Kidney tubule cell (primary cell): ENCODE measurements at places on chromosomes 6 and 20.
A peak's percentile ranks its signal among the peaks of the same experiment; 100 is the strongest.

DNA sequence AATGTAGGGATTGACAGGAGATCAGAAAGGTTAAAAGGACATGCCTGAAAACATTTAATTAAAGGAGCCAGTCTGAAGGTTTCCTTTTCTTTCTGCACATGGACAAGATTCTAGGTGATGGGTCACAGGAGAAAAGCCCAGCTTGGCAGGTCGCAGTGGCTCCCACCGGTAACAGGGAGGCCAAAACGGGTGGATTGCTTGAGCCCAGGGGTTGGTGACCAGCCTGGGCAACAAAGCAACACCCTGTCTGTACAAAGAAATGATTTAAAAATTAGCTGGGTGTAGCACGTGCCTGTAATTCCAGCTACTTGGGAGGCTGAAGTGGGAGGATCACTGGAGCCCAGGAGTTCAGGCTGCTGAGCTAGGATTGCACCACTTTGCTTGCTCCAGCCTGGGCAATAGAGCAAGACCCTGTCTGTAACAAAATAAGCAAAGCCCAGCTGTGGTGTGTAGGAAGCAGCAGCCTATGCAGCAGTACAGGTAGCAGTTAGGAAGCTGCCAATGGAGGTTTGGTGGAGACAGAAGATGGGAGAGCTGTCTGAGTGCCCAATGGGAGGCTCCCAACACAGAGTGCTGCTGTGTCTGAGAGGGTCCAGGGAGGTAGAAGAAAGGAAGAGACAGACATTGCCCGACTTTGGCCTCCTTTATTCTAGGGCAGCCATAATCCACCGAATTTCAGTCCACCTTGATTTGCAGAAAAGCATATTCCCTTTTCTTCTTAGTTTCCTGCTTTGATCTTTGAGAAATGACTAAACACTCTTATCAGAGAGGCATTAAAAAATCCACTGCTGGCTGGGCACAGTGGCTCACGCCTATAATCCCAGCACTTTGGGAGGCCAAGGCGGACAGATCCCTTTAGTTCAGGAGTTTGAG, 7.1 kb upstream of the AP5S1 start:
- DNase-seq = no peak

GRCh38 chr6:44722736-44723135, 335.2 kb downstream of the CDC5L start:
- DNase-seq = no peak

DNA sequence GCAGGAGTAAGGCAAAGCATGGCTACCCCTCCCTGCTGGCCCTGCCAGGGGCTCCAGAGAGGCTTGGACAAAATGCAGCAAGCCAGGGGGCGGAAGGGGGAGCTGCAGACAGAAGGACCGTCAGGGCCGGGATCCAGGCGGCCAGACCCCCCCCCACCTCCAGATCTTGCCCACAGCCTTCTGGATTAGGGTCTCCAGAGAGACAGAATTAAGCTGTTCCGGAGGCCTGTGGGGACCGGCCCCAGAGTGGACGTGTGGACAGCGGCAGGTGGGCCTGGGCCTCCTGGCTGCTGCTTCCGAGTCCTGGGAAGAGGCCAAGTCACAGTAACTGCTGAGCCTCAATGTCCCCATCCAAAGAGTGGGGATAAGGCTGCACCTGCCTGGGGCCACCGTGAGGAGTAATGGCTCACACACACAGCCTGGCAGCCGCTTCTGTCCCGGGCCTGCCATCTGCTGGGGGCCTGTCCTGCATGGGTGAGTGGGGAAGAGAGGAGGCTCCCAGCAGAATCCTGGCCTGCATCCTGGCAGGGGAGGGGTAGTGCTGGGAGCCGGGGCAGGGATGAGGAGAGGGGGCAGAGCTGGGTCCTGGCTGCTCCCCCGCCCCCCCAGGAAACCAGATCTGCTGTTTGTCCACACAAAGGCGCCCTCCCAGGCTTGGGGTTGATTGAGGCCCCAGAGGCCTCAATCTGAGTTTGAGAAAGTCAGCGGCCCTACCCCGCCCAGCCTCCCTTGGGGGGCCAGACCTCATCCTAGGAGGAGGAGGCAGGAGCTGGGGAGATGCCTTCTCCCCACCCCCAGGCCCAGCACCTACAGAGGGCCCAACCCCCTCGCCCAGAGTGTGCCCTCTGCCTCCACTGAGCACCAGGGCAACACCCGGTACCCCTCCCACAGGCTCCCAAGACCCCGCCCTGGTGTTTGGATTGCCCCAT, 3.9 kb downstream of the LAMA5 start:
- peak; percentile 54 for DNase-seq

DNA sequence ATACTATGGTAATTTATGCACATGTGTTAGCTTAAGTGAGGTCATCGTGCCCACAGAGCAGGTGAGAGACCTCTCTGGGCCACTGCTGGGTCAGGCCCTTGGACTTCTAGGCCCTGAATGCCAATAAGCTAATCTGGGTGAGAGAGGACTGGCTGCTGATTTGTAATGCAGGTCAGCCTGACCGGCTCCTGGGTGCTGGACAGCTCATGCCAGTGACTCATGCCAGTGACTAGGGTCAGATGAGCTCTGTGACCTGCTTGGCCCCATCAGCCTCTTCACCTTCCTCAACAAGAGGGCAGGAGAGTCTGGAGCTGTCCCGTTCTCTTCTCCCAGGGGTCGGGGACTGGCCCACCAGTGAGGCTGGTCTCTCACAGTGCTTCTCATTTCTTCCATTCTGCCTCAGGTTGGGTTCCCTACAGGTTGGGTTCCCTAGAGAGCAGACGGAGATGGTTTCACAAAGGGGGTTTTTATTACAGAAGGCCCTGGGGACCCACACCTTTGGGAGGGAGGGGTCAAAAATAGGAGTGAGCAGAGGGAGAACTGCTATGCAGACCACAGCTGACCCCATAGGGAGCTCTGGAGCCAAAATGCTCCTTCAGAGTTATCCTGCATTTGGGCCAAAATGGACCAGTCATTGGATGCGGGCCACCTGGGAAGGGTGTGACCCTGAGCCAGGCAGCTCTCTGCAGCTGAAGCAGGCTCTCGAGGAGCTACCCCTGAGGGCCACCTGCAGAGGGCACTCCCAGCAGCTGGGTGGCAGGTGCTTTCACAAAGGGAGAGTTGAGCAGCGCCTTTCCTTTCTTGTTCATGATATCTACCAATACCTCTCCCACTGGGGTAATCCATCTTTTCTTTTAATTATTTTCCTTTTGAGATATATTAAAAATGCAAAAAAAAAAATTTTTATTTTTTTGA, 2.2 kb upstream of the OXT start:
- DNase-seq = peak; percentile 83

DNA sequence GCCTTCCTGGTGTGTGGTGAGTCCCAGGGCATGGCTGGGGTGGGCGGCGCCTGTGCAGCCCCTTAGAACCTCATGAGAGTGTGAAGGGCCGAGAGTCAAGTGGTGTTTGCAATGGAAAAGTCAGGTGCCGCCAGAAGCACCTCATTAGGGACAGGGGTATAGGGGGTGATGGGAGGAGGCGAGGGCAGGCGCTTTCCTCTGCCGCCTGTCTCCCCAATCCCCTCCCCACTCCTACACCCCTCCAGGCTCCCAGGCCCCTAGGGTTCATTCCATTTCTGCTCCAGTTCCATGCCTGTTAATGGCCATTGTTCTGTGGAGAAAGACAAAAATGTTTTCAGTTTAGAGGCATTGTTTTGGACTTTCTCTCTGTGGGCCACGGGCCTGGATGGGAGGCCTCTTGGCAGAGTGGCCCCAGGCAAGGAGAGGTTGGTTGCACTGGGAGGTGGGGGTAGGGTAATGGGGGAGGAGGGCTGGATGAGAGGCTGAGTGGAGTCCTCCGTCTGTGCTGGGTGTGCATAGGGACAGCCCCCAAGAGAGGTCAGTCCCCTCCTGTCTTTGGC, 21.4 kb upstream of the SCUBE3 start:
- DNase-seq = no peak

DNA sequence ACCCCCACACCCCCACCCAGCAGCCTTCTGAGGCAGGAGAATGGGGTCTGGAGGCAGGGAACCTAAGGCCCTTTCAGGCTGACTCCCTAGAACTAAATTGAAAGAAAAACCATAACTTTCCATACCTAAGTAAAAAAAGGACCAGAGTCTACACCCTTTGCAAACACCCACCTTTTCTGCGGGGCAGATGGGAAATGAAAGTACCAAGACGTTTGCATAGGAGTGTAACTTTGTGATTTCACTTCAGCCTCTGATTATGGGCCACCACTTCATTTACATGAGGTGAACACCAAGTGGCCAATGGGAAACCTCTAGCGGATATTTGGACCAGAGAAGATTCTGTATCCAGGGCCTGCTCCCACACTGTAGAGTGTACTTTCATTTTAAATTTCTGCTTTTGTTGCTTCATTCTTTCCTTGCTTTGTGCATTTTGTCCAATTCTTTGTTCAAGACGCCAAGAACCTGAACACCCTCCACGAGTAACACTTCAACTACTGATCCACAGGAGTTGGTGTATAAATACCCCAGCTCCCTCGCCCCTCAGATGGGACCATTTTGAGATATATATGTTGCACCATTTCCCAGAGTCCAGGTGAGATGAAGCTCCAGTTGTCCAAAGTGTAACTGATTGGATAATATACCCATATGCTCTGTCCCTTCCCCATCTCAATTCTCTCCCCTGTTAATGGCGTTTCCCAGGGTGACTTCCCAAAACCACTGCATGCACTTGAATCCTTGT, 18.9 kb upstream of the SRSF6 start:
- no peak for DNase-seq

GRCh38 chr6:137282254-137282653, 63.1 kb upstream of the IFNGR1 start:
- DNase-seq = no peak

DNA sequence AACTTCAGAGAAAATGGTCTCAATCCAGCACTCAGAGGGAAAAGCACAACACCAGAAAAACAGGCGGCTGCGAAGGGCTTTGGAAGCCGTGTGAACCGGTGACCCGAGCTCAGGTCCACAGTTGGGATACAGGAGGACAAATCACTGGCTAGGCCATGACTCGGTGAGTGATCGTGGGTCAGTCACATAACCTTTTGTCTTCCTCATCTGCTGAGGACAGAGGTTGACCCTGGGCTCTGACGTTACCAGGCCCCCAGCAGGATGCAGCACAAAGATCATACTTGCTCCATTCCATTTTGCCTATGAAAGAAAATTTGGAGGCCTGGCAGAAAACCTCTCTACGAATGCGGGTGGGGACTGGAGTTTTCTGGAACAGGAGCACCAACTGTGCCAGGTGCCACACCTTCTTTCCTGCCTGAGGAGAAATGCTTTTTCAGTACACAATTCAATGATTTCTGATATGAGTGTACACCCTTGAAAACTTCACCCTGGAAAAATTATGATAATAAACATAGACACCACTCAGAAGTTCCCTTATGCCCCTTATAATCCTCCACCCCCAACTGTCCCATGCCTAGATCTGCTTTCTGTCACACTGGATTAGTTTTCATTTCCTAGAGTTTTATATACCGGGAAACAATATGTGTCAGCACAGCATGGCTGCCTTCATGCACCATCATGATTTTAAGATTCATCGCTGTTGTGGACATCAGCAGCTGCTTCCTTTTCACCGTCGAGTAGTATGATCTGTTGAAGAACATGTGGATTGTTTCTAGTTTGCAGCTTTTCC, 85.3 kb upstream of the RALGAPA2 start:
- no peak for DNase-seq

DNA sequence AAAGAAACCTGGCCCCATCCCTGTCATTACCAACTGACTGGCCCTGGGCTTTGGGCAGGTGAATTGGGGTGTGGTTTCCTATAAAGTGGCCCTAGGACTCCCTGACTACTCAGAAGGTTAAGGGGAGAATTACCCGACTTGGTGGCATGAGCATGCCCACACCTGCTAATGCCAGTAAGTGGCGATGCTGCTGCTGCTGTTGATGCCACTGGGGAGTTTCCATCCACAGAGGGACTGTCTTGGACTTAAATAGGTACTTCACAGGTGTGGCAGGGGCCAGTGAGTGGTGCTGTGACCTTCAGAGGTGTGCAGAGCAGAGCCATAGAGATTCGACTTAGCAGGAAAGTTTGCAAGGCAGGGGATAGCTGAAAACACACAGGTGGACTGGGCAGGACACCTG, 32.6 kb upstream of the MDFI start:
- DNase-seq = no peak

GRCh38 chr6:63572747-63573075, 431 bp downstream of the LOC128125822 start:
- no peak for DNase-seq

DNA sequence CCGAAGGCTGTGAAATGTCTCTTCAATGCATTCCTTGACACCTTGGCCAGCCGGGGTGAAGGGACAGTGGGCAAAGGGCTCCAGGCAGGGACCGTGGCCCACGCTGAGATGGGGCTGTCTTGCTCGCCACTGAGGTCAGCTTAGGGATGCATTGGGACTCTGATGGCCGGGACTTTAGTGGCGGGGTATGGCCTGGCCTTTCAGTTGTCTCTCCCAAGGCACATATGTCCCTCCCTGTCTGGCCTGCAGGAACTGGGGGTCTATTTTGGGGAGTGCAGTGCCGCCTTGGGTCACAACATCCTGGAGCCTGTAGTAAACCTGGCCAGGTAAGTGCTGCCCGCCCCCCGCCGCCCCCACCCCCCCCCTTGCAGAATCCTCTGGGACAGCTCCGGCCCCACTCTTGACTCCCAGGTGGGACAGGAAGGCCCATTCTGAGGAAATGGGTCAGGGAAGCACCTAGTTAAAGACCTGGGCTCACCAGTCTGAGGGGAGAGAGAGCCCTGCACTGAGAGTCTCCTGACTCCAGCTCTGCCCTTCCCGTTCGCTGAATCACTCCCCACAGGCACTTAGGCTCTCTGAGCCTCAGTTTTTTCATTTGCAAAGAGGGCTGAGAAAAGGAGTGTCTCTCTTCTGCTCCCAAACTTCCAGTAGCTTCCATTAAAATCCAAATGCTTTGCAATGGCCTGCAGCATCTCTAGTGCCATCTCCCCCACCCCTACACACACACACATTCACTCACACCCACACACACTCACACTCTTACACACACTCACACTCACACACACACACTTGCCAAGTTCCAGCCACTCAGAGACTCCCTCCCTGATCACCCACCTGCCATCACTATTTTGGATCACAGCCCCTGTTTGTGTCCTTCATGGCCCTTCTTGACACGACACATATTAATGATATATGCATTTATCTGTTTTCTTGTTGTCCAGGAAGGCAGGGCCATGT, 33.1 kb downstream of the RAB44 start:
- no peak for DNase-seq

DNA sequence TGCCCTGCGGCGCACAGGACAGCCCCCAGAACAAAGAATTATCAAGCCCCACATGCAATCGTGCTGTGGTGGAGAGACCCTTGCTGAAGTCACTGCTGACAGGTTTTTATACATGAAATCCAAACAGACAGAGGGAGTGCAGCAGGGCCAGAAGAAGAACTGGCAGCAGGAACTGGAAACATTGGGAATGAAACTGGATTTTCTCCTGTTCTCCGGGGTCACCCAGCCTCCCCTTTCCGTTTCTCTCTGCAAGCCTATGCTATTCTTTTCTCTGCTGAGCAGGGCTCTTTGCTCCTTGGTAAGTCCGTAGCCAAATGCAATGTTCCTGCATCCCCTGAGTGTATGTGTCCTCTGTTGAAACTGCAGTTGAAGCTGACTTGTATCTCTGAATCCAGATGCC, 63.5 kb upstream of the QKI start:
- no peak for DNase-seq
